NCI-H1436 (cell line): ENCODE measurements at places on chromosomes 2 and 18.

DNA sequence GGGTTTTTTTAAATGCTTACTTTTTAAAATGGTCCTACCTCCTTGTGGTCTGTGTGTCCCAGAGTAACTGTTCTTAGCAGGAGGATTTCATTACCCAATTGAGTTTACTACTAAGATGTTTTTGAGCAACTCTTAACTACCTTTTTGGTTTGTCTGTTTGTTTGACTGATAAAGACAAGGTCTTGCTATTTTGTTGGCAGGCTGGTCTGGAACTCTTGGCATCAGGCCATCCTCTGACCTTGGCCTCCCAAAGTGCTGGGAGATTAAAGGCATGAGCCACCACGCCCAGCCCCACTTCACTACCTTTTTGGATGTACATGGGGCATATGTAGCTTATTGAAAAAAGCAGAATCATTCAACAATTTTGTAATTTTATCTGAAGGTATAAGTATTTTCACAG lies 14.9 kb downstream of the MRPS9 start:
- no peak for DNase-seq

DNA sequence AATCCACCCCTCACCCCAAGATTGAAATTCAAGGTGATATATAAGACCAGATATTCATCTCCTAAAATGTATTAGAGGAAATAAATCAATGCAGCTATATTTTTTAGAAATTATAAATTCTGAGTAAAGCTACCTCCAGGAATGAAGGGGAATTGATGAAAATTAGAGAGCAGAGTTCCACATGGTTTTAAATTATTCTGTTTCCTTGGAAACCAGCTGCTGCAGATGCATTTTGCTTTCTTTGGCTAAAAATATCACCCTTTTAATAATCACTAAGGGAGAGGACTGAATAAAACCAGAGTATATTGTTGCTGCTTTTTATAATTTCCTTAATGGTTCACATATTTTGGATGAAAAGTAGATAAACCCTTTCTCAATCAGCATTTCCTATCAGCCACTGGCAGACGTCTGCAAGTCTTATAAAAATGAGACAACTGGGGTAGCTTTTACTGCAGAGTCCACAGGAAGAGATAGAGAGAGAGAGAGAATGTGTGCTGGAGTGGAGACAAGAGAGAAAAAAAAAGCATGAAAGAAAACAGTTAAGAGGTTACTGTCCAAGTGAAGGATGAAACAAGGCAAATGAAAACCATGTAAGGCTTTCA lies 2.0 kb downstream of the CSRNP3 start:
- DNase-seq, result no peak

DNA sequence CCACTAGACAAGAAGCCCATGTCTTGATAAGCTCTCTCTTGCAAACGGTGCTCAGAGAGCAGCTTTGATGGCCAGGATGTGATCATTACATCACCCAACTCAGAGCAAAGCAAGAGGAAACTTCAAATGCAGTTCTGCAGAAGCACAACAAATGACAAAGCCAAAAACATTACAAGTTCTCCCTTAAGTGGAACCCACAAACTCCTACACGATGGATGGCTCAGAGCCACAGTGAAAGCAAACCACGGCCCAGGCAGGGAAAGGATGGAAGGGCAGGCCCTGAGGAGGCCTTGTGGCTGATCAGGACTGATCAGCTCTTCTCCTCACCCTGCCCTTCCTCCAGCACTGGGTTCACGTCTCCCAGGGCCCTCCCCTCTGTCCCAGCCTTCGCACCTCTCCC lies 326.4 kb downstream of the EIPR1 start:
- no peak for DNase-seq

GRCh38 chr2:144102386-144102785 lies 417.5 kb downstream of the ZEB2 start:
- no peak for DNase-seq

GRCh38 chr2:177187631-177188312 lies 24.8 kb upstream of the HNRNPA3 start:
- no peak for DNase-seq

DNA sequence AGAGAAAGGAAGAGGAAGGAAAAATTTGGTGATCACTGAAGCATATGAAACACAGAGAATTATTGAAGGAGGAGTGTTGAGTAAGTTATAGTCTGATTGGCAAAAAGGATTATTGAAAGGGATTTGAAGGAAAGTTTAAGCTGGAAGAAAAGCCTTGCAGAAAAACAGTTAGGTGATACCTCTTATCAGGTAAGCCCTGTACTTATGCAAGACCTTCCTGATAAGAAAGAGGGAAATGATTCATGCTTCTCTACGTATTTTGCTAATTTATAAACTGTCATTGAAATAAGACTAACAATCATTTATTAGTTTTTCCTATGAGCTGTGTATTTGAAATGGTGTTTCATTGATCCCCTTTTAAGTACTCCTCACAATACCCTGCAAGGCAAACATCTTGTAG lies 793.9 kb upstream of the NRXN1 start:
- DNase-seq, result no peak

GRCh38 chr2:63820969-63821368 lies 20.7 kb upstream of the UGP2 start:
- DNase-seq, result no peak

GRCh38 chr2:43230951-43231827 lies 4.8 kb upstream of the ZFP36L2 start:
- no peak for DNase-seq

DNA sequence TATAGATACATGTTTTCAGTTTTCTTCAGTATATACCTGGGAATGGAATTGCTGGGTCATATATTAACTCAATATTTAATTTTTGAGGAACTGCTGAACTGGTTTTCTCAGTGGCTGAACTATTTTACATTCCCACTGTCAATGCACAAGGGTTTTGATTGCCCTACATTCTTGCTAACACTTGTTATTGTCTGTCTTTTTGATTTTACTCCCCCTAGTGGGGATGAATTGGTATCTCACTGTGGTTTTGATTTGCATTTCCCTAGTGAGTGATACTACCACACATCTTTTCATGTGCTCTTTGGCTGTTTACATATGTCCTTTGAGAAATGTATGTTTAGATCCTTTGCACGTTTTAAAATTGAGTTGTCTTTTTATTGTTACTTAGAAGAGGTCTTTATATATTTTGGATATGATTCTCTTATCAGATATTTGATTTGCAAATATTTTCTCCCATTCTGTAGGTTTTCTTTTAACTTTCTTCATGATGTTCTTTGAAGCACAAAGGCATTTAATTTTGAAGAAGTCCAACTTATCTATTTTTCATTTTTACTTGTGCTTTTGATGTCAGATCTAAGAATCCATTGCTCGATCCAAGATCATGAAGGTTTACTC lies 36.2 kb downstream of the ASB1 start:
- DNase-seq, result no peak

DNA sequence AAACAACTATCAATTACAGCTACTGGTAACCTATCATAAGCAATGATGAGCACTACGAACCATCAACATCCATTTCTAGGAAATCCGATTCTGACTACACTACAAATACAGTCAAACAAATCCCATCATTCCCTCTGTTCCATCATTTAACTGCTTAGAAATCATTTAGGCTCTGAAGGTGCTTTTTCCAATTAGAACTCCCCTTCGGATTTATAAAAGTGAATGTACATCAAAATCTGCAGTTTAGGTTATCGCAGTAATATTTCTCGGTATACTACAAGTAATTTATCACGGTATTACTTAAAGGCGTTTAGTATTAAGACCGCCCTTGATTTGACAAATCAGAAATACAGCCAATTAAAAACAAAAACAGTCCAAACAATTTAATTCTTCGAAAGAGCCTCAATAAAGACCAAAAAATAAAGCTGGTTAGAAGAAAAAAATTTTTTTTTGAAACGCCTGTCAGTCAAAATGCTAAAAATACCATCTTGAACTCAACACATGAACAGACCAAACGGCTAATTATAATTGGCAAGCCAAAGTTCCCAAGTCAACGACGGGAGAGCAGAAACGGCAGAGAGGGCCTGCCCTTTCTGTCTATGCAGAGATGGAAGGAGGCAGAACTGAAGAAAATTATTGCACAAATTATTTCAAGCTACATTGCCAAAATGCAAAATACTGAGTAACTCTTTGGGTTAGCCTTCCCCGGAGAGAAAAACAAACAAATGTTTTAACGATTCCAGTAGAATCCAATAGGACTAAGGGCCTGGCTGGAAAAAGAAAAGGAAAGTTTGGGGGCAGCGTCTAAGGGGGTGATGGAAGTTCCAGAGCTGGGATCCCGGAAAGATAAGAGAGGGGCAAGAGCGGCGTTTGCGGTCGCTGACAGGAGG lies 1.2 kb downstream of the VPS54 start:
- DNase-seq, result no peak

GRCh38 chr18:7779211-7779610 lies 212.1 kb downstream of the PTPRM start:
- no peak for DNase-seq

DNA sequence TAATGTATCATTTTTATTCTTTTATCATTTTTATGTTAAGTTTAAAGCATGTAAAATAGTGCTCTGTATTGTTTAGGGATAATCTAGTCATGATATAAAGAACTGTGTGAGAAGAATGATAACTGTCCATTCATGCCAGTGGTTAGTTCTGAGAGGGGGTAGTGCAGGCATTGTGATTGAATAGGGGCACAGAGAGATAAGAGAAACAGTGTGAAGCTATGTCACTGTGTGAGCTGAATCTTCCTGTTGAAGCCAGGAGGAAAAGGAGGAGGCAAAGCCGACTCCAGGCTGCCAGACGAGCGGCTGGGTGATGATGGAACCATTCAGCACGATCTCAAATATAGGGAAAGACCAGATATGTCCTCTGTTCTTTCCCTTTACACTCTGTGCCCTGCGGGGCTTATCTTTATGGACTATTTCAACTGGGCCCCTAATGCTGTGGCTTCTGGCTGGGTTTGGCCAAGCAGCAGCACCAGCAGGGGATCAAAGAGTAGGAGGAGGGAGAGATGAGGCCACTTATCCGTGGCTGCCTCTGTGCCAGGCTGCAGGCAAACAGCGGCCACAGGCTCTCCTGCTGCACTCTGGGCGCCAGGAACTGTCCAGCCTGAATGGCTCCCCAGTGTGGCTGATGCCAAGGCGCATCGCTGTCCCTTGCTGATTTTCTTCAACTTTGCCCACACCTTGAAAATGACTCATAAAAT lies 128.0 kb downstream of the SPP2 start:
- no peak for DNase-seq

GRCh38 chr2:158731386-158731785 lies 63.7 kb upstream of the DAPL1 start:
- no peak for DNase-seq

DNA sequence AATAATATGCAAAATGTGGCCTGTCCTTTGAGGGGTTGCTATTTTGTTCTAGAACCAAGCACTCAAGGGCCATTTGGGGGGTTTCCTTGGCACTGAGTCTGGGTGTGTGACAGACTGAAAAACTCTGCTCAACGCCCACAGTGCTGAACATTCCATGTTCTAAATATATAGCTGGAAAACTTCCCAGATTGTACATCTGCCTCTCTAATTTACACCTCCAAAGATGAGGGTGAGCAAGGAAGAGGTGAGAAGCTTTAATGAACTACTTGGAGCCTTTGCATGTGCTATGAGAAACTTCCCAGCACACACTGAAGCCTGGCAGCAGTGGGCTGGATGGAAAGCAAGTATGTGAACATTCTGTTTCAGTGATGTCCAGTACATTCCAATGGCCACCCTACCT lies 296.7 kb upstream of the KCNH7 start:
- DNase-seq, result no peak

GRCh38 chr18:31267823-31268481 lies 50.0 kb upstream of the DSG1 start:
- no peak for DNase-seq

DNA sequence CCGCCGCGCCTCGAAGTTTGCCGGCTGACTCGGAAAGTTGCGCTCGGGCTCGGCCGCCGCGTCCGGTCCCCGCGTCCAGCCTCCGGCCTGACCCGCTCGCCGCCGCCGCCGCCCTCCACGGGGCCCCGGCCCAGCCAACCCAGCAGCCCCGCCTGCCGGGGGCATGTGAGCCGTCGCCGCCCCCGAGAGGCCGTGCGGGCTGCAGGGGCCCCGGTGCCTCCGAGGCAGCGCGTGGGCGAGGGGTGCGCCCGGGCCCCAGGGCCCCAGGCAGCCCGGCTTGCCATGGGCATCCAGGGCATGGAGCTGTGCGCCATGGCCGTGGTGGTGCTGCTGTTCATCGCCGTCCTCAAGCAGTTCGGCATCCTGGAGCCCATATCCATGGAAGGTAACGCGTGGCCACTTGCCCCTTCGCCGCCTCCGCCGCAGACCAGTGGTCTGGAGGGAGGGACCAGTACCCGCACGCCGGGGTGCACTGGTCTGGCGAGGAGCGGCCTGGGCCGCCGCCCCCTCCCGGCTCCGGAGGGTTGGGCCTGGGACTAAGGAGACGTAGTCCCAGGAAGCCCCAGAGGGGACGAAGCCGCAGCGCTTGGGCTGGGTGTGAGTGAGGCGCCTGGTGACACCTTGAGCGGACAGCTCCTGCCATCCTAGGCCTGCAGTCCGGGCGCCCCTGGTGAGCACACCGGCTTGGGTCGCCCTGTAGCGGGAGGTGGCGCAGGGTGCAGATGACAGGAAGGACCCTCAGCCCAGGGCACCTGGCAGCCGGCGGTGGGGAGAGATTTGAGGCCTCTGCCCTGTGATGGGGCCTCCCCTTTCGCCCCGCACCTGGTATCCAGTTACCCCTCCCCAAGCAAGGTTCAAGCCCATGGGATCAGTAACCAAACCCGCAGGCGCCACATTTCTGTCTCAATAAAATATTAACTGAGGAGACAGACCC lies 49.9 kb downstream of the KCNIP3 start:
- DNase-seq, result no peak

GRCh38 chr2:151672277-151672676 lies 62.0 kb downstream of the NEB start:
- DNase-seq, result no peak

DNA sequence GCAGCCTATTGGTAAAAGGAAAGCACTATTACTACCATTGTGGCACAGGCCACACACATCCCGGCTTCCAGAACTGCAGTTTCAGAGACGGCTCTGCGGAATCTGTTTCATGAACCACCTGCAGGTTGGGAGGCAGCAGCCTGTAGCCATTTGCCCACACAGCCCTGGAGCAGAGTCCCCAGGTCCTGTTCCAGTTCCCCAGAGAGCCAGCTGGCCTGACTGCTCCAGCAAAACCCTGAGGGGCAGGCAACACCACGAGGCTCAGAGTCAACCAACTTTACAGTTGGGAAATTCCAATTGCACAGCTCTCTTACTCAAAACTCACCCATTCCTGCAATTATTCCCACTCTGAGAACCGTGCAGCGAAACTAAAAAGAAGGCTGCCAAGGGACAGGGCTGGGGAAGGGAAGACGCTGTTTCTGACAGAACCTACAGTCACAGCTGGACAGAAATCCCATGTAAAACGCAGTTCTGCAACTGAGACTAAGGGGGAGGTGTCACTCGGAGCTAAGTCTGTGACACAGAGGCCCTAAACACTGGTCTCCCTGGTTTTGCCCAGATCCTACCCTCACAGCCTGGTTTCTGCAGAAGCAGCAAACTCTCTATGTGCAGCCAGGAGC lies 219.4 kb downstream of the TMEM163 start:
- no peak for DNase-seq

GRCh38 chr2:88190808-88191721 lies 20.9 kb downstream of the THNSL2 start:
- peak; percentile 14 for DNase-seq

GRCh38 chr2:239440511-239440959 lies 39.7 kb upstream of the HDAC4 start:
- no peak for DNase-seq
